ENCODE measurements at places on chromosomes 1 and 21.

DNA sequence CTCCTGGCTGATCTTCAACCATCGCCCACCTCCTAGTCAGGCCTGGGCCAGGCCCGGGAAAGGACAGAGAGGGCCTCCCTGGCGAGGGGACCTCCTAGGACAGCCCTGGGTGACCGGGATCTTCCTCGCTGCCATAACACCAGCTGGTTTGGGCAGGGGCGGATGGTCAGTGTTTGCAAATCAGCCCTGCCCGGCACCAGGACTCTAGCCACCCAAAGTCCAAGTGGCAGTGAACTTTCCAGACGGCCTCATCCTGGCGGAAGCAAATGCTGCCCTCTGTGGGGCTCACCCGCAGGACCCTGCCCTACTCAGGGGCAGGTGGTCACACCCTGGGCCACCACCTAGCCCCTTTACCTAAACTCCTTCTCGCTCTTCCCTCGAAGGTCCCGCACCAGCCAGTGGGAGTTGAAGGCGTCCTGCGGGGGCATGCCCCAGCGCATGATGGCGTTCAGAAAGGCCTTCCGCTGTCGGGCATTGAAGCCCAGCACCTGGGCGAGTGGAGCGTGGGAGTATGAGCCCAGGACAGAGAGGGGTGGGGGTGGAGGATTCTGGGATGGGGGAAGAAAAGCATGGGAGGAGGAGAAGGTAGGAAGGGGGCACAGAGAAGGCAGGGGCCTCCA, 55.3 kb downstream of the CHD5 start:
- DNase-seq = no peak

DNA sequence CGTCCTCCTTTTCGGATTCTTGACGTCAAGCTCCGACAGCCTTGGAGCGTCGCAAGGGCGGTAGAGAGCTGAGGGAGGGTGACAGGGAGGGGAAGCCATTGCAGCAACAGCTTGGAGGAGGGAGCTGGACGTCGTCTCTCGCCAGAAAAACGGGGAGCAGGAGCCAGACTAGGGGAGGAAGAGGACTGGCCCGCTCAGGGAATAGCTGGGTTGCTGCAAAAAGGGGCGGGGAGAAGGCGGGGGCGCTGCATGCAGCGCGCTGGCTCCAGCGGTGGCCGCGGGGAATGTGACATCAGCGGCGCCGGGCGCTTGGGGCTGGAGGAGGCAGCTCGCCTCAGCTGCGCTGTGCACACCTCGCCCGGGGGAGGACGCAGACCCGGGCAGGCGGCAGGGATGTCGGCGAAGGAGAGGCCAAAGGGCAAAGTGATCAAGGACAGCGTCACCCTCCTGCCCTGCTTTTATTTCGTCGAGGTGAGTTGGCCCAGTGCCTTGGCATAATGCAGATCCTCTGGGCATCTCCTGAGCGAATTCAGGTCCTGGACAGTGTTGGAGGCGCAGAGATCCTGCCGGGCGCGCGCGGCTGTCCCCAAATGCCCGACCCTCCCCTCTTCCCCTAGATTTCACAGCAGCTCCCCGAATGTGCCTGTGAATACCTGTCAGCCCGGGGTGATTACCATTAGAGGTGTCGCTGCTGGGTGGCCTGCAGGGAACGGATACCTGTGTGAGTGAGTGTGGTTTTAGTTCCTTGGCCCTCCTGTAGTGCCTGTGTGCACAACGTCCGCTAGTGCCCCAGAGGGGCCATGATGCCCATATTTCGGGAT, at the start of gene PLPPR4:
PLPPR4 (plus strand) TSS at position 292 of the 821 bp plus-strand sequence; CDS start at position 394, 102 bp downstream.
- peak; percentile 54 for DNase-seq

- DNase-seq = no peak
These were observed 19.0 kb downstream of the SDHC start for GRCh38 chr1:161333166-161333565.

- peak; percentile 69 for DNase-seq
These were observed 221.1 kb downstream of the KIF26B start for GRCh38 chr1:245375789-245376460.

DNA sequence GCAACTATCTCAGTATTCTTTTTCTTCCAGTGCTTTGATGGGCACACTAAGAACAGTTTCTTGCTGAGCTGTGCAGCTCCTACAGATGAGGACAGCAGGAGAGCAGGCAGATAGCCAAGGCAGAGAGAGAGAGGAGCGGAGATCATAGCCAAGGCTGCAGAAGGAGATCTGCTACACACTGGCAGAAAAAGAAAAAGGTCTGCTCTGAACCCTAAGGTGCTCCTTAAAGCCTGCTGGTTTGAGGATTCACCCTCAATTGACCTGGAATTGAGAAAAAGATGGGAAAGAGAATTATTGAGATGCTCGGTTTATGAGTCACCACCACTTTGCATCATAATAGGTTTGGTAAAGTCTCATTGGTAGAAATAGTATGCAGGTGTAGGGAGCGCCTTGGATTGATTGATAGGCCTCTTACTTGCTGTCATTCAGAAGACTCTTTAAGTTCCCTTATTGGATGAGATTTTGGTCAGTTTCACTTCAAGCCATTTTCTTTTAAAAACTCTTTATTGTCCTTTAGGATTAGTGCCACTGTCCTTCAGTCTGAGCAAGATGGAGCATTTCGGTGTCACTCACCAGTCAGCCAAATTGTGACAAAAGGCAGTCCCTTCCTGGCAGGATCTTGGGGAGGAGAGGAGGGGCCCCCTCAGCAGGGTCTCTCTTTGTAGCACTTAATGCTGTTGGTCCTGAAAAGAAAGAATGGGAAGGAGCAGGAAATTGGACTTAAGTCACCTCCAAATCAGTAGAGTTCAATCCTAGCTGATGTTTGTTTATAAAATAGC, 685.0 kb downstream of the ADGRL2 start:
- no peak for DNase-seq

DNA sequence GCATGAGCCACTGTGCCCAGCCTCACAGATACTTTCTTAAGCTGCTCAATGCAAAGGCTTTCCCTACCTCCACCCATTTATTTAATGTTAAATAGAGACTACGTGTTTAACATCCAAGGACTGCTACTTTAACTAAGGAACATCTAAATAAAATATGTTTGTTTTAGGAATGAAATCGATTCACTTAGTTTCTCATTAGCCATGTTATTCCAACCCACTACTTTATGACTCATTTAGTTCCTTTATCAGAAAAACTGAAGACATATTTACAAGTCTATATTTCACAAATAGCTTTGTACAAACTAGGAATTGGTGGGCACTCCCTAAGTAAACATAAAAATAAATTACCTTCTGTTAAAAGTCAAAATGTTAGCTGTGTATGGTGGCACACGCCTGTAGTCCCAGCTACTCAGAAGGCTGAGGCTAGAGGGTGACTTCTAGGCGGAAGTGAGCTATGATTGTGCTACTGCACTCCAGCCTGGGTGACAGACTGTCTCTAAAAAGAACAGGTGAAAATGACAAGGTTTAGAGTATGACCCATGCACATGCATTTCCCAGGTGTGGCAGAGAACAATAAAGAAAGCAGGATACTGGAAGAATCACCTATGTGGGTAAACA, 39.9 kb upstream of the AK4 start:
- DNase-seq = no peak

- peak; percentile 85 for DNase-seq
These were observed 15.3 kb upstream of the RGS8 start for GRCh38 chr1:182699393-182700350.

GRCh38 chr1:222416001-222416791, 131.7 kb downstream of the HHIPL2 start:
- no peak for DNase-seq

DNA sequence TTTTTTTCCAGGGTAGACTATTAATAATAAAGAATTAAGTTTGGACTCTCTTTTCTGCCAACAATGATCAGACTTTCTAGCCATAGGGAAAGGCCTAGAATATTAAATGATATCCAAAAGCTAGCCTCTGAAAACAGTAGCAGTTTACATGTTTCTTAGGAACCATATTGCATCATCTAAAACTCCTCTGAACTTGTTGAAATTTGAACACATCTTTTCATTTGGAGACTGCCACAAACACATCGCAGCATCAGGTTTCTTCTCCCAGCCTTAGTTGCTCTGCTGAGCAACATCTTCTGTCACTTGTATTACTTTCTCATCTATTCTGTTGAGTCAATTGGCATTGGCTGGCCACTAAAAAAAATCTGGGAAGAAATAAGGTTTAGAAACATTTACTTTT, 63.2 kb upstream of the GNG4 start:
- peak; percentile 39 for DNase-seq

DNA sequence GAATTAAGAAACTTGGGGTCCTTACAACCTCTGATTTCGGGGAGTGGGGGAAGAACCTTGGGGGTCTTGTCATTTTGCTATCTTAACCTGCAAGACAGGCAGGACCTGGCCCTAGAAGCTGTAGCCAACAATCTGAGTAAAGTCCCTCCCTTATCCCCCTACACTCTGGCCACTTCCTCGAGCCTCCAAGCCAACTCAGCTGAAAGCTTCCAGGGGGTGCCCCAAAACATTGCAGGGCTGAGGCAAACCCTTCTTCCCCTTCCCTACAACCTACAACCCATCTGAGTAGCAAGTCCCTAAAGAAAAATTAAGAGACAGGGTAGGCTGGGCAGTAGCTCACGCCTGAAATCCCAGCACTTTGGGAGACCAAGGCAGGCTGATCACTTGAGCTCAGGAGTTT, 5.0 kb downstream of the CERS2 start:
- no peak for DNase-seq

GRCh38 chr1:24386241-24386640, 27.3 kb downstream of the STPG1 start:
- no peak for DNase-seq

DNA sequence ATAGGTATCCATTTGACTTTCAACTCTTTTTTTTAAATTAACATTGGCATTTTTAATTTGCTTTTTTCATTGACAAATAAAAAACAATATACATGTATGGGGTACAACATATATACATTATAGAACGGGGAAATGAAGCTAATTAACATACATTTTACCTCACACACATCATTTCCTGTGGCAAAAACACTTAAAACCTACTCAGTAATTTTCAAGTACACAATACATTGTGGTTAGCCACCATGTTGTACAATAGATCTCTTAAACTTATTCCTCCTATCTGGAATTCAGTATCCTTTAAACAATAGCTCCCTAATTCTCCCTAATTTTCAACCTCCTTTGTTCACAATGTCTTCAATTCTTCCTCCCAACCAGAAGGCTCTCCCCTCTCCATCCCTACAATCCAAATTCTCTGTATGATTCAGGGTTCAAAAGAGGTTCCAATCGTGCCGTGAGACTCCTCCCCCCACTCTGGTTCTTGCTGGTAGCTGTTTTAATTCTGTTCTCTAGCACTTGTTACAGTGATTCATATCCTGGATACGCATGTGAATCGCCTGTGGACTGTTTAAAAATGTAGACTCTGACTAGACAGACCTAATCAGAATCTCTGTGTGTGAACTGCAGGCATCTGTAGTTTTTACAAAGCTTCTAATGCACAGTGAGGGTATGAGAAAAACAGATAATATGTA, 87.6 kb upstream of the DUSP10 start:
- no peak for DNase-seq

DNA sequence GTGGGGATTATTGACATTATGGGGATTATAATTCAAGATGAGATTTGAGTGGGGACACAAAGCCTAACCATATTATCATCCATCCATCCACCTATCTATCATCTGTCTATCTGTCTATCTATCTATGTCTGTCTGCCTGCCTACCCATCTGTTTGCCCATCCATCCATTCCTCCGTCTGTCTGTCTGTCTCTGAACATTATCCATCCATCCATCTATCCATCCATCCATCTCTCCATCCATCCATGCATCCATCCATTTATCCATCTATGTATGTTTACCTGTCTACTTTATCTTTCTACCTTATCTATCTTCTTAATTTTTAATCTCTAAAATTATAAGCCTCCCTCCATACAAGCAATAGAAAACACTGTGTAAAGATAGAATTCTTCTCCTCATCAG, 47.4 kb downstream of the SH3BGR start:
- DNase-seq = no peak

DNA sequence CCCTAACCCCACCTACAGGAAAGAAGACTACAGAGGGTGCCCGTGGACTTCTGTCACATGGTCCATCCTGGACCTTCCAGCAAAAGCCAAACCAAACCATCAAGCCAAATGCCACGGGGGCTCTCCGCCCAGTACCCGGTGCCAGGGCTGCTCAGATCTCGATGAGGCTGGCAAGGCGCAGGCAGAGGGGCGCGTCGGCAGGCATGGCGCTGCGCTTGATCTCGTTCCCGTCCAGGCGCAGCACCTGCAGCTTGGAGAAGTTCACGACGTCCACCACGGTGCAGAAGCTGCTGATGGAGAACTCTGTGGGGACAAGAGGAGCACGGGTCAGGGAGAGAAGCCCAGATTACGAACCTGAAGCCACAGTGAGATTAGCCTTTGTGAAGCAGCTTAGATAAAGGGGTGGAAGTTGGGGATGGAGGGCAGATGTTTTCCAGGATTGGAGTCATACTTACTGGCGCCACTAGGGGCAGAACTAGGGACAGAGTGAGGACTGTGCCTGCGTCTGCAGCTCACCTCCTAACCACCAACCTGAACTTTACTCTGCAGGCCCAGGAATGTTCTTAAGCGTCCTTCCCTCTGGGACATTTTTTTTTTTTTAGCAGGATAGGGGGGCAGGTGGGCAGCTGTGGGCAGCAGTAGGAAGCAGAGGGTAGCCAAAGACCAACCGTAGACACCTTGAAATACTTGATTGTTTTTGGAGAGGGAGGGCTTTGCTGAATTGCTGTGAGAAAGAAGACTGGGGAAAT, 8.6 kb downstream of the FMOD start:
- peak; percentile 51 for DNase-seq

DNA sequence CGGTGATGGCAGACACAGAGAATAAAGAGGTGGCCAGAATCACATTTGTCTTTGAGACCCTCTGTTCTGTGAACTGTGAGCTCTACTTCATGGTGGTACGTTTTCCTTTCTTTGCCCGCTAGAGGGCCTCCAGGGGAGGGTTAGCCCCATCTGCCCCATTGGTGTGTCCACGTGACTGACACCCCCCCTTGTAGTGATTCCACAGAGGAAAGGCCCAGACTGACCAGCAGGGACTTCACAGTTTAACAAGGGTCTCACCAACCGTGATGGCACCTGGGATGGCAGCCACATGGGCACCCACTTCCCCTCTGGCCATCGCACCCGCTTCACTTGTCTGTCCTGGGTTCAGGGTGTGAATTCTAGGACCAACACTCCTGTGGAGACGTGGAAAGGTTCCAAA, 22.3 kb upstream of the SARS1 start:
- DNase-seq = no peak

DNA sequence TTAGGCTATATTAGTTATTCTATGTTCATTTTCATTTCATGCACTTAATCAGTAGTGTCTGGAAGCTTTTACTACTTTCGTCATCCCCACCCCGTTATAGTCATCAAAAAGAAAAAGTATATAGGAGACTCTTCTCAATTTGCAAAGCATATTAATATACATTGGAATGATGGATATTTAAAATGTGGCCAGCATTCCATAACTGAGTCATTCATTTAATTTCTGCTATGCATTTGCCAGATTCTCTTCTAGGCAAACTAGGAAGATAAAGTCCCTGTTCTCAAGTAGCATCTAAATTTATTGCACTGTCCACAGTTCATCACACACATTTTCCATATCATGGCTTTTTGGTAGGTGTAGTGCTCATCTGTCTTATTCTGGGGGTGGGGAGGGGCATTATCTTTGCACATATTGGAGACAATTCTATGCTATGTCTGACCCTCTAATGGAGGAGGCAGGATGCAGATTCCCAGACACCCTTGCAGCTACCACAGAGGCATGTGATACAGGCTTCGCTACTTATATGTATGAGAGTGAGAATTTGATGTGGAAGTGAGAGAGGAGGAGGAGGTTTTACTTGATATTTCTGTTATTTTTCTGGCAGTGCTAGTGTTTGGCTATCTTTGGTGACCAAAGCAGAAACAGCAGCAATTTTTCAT, 125.8 kb downstream of the CTH start:
- DNase-seq = no peak

- DNase-seq = no peak
These were observed 22.7 kb downstream of the KRTAP10-1 start for GRCh38 chr21:44517175-44517899.

GRCh38 chr21:42032968-42033367, 22.8 kb upstream of the ZBTB21 start:
- DNase-seq = no peak
